ENCODE measurements at places on chromosomes 6 and 20. TPM values are rescaled to one million over a fixed set of nuclear protein-coding genes. Genes with fewer than 3 reads are reported as not detected.

PDE7B gene
- 28.1 TPM for total RNA-seq

TRIM40 gene
- total RNA-seq, result not detected

HSPA12B gene
- 11.1 TPM for total RNA-seq

BTNL2 gene
- total RNA-seq, result not detected

CDH26 gene
- not detected for total RNA-seq

RAD21L1 gene
- total RNA-seq, result not detected

PBOV1 gene
- not detected for total RNA-seq

ENPP1 gene
- 0.65 TPM for total RNA-seq

DACT2 gene
- total RNA-seq, result not detected

EYS gene
- total RNA-seq, result 3.2 TPM

PRRT1 gene
- not detected for total RNA-seq

MUCL3 gene
- total RNA-seq, result not detected

FOXQ1 gene
- not detected for total RNA-seq

SPATS1 gene
- not detected for total RNA-seq

LPA gene
- total RNA-seq, result not detected

LAMA5 gene
- 53.6 TPM for total RNA-seq

TGM3 gene
- total RNA-seq, result not detected

SLC16A10 gene
- not detected for total RNA-seq

SNRPB gene
- total RNA-seq, result 259 TPM

FLRT3 gene
- total RNA-seq, result 0.96 TPM

SNAI1 gene
- total RNA-seq, result 6.5 TPM

GSTA2 gene
- not detected for total RNA-seq

PNLDC1 gene
- not detected for total RNA-seq

GABRR1 gene
- 0.10 TPM for total RNA-seq

SLC17A5 gene
- 26.5 TPM for total RNA-seq

SCAND1 gene
- 83.8 TPM for total RNA-seq

TNXB gene
- total RNA-seq, result 4.2 TPM

SLC32A1 gene
- total RNA-seq, result not detected

GPSM3 gene
- 18.0 TPM for total RNA-seq

ADGB gene
- total RNA-seq, result not detected

TEAD3 gene
- total RNA-seq, result 0.19 TPM

IL20RA gene
- 0.19 TPM for total RNA-seq

METTL24 gene
- total RNA-seq, result not detected

ULBP2 gene
- 8.0 TPM for total RNA-seq

DNAAF9 gene
- 17.3 TPM for total RNA-seq

PPP1R14C gene
- total RNA-seq, result not detected

HLA-E gene
- total RNA-seq, result 565 TPM

OVOL2 gene
- total RNA-seq, result not detected

SLC2A10 gene
- 8.8 TPM for total RNA-seq

CMTR1 gene
- 31.8 TPM for total RNA-seq

MLN gene
- not detected for total RNA-seq

EDN1 gene
- total RNA-seq, result 379 TPM

SPEF1 gene
- not detected for total RNA-seq

NFYA gene
- total RNA-seq, result 18.8 TPM

SLC17A1 gene
- total RNA-seq, result not detected

IL17A gene
- total RNA-seq, result not detected

NKX2-2 gene
- not detected for total RNA-seq

DEFB124 gene
- total RNA-seq, result not detected

SLC12A5 gene
- 1.6 TPM for total RNA-seq

MLIP gene
- 18.7 TPM for total RNA-seq

CCDC170 gene
- under 0.01 TPM for total RNA-seq

ZMYND8 gene
- total RNA-seq, result 73.2 TPM

UNC93A gene
- not detected for total RNA-seq

CD83 gene
- total RNA-seq, result 1.7 TPM

CLPSL2 gene
- not detected for total RNA-seq
